HFFc6 (cell line): ENCODE measurements at places on chromosomes 12 and 14.

- DNase-seq, result no peak
These were observed 30.1 kb downstream of the RECQL start for GRCh38 chr12:21471294-21471693.

DNA sequence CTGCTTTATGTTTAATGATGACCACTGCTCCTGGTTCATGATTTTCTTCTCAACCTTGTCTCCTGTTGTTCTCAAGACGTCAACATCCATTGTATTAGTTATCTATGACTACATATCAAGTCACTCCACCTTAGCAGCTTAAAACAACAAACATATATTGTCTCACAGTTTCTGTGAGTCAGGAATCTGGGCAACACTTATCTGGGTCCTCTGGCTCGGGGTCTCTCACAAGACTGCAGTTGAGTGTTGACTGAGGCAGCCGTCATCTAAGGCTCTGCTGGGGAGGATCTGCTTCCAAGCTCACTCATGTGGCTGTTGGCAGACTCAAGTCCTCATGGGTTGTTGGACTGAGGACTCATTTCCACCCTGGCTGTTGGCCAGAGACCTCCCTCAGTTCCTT, 27.3 kb upstream of the FRS2 start:
- no peak for DNase-seq

GRCh38 chr12:20366776-20367409, 1.4 kb upstream of the PDE3A start:
- DNase-seq, result no peak

DNA sequence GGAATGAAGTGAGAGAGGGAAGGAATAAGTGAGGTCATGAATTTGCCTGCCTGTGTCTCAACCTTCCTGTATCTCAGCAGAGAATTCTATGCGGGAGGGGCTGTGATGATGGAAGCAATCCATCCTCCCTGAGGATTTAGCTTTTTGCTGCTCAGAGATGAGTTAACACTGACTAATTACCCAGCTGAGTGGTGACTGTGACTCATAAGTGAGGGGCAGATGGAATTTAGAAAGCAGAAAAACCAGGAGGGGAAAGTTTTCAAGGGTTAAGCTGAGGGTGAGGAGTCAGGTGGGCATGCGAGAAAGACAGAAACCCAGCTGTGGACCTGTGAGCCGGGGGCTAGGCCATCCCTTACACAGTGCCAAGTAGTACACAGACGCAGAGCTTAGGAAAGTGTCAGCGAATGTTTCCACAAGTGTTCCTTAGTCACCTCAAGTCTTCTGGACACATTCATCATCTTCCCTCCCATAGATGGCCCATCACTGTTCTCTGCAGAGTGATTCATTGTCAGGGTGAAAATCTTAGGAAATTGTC, 277.9 kb downstream of the IPO8 start:
- peak; percentile 57 for DNase-seq

DNA sequence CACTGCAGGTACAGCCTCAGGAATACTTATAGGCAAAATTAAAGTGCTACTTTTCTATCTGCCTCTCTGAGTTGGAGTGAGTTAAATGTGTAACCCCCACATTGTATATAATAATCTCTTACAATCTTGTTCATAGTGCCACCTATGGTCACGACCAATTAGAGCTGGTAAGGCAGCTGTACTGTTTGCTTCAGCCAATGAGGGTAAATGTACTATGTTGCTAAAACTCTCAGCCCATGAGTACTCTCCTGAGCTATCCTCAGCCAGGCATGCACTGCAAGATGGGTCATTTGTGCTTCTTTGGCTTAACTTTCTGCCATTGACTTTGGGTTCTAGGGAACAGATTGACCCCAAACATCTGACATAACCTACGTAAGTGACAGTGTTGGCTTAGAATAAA, 15.0 kb upstream of the MDM2 start:
- peak; percentile 20 for DNase-seq

- peak; percentile 55 for DNase-seq
These were observed 61.2 kb downstream of the FBXL14 start for GRCh38 chr12:1533205-1533601.

GRCh38 chr14:101654051-101654450, 92.8 kb downstream of the DIO3 start:
- no peak for DNase-seq

DNA sequence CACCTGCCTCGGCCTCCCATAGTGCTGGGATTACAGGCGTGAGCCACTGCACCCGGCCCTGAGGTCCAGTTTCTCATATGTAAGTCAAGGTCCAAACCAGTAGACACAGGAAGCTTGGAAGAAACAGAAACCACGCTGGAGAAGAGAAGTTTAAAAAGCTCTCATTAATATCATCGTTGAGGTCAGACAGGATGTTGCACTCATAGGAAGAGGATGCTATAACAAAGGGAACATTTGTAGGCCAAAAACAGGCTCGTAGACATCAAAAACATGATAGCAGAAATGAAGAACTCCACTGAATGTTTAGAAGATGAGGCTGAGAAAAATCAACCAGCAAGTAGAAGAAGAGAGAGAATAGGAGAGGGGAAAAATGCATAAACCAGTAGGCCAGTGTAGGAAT, 46.8 kb downstream of the ACACB start:
- DNase-seq, result no peak
